ENCODE measurements at places on chromosomes 7 and 10.

DNA sequence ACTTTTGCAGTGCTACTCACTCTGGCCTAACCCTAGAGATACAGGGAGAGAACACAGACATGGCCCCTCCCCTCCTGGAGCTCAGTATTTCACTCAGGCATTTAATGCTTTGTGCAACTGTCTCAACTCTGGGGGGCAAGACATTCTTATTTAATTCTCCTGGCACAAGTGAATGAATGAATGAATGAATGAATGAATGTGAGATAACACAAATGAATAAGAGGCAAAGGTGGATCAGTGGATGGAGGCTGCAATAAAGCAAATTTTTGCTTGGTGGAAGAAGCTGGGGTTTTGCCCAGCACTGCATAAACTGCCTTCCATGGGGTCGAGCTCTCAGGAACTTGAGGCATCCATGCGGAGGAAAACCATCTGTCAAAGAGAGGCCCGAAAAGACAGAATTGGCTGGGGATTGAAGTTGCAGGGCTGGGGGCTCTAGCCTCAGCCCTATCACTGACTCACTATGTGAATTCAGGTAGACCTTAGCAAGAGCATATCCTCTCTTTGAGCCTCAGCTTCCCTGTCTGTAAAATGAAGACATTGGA lies 441.4 kb upstream of the ZMIZ1 start:
- DNase-seq: no peak

DNA sequence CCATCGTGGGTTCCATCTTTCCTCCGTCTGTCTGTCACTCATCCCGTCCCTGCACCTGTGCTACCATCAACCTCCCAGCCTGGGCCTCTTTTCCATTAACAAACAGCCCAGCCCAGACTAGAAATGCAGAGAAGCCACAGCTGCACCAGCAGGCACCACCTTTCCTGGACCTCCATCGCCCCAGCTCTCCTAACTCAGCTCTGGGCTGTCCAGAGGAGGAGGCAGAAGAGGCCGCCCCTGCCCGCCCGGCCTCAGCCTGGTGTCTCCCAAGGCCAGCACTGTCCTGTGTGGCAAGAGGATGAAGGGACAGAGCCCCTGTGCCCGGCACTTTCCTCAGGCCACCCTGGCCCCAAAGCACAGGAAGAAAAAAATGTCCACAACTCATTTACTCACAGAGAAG lies 225.6 kb downstream of the PTPRN2 start:
- no peak for DNase-seq

GRCh38 chr10:100872034-100872791 lies 40.5 kb upstream of the SLF2 start:
- DNase-seq: peak; percentile 16

DNA sequence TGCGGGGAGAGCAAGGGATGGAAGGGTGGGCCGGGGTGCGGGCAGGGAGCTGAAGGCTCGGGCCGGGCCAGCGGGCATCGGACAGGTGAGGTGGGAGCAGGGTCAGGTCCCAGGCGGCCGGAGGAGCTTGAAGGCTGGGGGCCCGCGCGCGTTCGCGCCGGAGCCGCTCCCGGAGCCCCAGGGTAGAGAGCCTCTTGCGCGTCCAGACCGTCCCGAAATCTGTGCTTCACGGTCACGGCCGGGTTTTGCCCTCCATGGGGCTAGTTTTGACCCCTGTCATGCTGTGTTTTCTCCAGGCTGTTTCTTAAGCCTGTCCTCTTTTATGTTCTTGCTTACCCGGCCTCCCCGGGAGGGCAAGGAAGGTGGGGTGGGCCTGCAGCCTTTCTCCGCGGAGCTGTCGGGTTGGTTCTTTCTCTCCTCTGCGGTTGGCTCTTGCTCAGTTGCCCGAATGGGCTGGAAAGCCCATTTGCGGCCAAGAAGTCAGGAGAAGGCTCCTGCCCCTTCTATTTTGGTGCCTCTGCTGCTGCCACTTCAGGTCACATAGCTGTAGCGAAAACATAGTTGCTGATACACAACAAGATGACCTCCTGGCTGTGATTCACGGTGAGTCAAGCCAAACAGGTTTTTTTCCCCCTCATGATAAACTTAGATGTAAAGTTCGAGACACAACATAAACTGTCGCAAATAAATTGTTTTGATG lies 650 bp downstream of the UBE2D1 start:
- DNase-seq: no peak

DNA sequence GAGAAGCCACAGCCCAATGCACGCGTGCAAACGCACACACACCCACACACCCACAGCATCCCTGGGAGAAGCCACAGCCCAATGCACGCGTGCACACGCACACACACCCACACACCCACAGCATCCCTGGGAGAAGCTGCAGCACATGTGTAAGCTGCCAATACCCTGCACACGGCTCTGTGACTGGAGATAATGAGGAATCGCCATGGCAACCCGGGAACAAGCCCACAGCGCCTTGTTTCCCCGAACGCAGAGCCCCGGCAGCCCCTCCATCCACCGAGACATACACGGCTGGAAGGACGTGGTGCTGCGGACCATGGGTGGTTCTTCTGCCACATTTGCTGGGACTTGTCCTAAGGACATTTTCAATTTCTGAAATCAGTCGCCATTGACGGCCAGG lies 221.3 kb downstream of the PTPRN2 start:
- DNase-seq: no peak

- DNase-seq: no peak
Observed at GRCh38 chr7:74480861-74481417, 27.2 kb downstream of the GTF2IRD1 start.

DNA sequence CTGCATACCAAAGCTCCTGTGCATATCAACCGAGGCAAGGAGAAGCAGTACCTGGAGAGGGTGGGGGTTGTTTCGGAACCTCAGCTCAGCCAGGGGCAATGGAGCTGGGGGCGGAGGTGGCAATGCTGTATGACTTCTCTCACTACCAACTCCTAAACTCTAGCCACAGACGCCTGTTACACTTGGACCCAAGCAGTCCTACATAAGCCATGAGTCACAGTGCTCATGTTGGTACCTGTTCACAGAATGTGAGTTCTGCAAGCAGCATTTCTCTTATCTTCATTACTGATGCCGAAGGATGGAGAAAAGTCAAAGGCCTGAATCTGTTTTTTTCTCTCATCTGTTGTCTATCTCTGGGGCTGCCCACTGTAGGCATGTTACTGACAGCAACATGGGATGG lies 3.2 kb upstream of the RAB18 start:
- DNase-seq: no peak

DNA sequence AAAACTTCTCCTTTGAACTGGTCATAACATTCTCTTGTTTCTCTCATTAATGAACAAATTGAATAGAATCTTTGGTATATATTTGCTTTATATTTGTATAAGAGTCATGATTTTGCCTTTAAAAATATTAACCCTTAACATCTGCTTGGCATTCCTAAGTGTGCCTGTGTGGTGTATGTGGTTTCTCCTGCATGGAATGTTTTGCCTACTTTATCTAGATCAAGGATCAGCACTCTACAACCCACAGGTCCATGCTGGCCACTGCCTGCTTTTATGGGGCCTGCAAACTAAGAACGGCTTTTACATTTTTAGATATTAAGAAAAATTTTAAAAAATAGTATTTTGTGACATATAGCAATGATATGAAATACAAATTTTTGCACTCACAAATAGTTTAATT lies 4.3 kb upstream of the LAMB4 start:
- no peak for DNase-seq

GRCh38 chr7:35334506-35334905 lies 80.6 kb upstream of the TBX20 start:
- no peak for DNase-seq

DNA sequence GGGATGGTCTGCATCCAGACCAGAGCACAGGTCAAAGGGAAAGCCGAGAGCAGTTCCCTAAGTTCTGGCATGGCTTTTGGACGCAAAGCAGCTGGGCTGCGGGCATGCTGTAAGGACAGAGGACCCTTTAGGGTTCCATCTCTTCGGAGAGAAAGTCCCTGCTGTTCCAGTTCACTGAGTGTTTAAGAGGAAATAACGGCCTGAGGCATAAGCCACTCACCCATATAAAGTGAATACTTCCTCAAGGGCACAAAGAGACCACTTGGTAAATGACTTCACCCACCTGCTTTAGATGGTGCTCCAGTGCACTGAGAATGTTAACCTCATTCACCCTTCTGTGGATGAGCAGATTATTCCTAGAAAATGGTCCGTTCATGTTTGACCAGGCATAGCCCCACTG lies 586.7 kb upstream of the GALNT17 start:
- no peak for DNase-seq

DNA sequence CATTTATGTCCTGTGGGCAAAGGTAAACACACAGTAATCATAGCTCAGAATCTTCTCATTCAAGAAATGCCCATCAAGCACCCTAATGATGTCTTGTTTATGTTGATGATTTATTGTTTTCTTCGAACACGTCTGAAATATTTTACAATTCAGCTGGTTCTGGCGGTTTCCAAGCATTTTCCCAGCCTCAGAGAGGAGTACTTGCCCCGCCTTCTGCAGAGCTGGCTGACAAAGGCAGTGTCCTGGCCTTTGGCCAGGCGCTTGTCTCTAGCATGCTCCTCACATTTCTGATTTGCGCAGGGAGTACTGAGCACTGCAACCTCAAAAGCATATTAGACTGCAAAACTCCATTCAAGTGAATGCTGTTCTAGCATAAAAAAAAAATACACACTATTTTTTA lies 314.2 kb upstream of the GNAI1 start:
- peak; percentile 84 for DNase-seq

DNA sequence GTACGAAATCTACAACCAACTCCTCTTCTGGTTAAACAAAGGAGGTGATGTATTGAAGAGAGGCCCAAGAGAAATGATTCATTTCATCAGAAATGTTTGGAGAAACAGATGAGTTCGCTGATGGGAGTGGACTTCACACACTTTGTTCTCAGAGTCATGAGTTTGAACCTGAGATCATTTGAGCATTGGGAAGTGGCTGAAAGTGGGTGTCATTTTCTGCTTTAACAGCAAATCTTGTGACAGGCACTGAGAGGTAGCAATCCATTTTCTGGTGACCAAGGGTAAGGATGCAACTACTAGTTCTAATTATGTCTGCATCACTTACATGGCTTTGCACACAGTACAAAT lies 51.4 kb downstream of the RBM20 start:
- no peak for DNase-seq

DNA sequence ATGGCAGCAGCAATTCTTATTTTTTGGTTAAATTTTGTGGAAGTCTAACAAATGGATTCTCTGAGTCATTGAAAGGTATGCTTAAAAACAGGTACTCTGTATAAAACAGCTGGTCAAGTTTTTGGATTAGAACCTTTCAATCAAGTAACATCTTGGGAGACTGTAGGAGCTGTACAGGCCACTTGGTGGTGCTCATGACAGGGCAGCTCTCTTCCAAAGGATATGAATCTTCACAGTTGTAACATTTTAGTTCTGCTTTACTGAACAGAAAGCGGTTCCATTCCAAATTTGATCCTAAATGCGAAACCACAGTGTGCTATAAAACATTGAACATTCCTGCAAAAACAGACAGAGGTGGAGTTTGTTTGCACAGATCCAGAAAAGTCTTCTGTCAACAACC lies 44.5 kb upstream of the AGR3 start:
- no peak for DNase-seq

DNA sequence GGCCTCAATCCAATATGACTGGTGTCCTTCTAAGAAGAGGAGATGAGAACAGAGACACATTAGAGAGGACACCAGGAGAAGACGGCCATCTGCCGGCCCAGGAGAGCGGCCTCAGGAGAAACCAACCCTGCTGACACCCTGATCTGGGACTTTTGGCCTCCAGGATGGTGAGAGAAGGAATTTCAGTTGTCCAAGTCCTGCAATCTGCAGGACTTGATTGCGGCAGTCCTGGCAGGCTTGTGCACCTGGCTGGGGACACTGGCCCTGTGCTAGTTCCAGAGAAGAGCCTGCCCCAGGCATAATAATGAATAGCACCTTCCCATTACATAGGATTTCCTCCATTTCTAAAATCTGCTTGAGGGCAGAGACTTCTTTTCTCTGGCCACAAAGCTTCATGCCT lies 409.9 kb upstream of the SHH start:
- DNase-seq: no peak

DNA sequence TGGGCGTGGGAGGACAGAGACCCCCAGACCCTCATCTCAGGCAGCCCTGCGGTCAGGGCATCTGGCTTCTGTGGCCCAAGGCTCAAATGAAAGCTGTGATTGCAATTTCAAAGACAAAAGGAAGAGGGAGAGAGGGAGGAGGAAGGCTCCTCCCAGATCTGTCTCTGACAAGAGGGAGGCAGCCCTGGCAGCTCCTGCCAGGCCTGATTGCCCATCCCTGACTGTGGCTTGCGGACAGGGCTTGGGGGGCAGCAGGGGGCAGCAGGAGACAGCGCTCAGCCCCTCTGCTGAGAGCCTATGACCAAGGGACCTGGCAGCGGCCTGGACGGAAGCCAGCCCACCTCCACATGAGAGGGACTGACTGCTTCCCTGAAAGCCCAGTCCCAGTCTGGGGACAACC lies 91.8 kb downstream of the PTPRN2 start:
- peak; percentile 88 for DNase-seq

DNA sequence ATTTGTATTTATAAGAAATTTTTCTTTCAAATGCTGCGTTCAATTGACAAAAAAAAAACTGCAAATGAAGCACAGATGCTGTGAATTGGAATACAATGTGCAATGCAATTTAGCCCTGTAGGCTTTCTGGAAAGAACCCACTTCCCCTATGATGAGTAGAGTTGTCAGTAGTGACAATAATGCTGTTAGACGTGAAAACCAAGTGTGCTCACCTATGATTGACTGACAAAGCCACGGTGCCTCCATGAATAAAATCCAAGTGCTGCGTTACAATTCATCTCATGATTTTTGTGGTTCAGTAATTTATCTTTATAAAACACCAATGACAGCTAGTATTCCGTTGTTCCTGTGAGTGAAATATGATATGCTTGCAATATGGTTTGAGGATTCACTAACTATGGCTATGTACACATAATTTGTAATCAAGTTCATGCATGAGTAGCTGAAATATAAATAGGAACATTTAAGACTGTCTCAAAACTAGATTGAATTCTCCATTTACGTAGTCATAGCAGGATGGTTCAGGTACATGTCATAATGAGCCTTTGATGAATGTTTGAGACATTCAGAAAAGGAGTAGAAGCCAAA lies 1160.3 kb downstream of the CNTNAP2 start:
- peak; percentile 39 for DNase-seq

DNA sequence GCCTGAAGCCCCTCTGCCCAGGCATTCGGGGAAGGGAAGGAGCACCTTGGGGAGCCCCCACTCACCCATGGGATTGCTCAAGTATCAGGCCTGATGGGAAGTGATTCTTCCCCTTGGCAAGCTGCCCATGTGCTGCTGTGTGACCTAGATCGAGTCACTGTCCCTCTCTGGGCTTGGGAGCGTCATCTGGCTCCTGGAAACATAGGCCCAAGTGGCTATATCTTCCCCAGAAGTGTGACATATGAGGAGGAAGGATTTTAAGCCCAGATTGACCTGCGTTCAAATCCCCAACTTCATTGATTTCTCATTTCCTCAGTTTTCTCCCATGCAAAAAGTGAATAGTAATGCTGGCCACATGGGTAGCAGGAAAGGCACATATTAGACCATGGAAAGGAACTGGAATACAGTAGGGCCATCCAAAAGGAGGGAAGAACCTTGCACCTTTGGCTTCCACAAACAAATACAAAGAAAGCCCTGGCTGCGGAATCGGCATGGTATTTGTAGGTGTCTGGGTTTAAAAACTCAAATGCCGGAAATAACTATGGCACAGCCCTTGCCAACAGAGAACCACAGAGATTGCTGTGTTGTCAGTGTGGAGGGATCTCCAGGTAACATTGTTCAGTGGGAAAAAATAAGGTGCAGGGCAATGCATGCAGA lies 169.5 kb upstream of the ZMIZ1 start:
- DNase-seq: no peak

- no peak for DNase-seq
Observed at GRCh38 chr10:1419796-1420610, 317.3 kb downstream of the ADARB2 start.

GRCh38 chr7:103391976-103392375 lies 44.5 kb downstream of the PSMC2 start:
- no peak for DNase-seq

All from NCI-H1092 (cell line).